ENCODE measurements at places on chromosomes 12 and 14. TPM values are rescaled to one million over a fixed set of nuclear protein-coding genes. Genes with fewer than 3 reads are reported as not detected.

Gene COCH
- total RNA-seq, result 5.8 TPM

Gene CEBPE
- not detected for total RNA-seq

Gene GNB3
- total RNA-seq, result 6.7 TPM

Gene GYS2
- total RNA-seq, result 0.26 TPM

Gene KRT72
- total RNA-seq, result not detected

Gene KERA
- not detected for total RNA-seq

Gene NGDN
- total RNA-seq, result 40.3 TPM

Gene MAP1LC3B2
- total RNA-seq, result 4.5 TPM

Gene NKX2-1
- not detected for total RNA-seq

Gene LRRC43
- 7.7 TPM for total RNA-seq

Gene RDH5
- total RNA-seq, result 8.1 TPM

Gene TRHDE
- 65.1 TPM for total RNA-seq

Gene ENDOU
- total RNA-seq, result 1.5 TPM

Gene LIN52
- total RNA-seq, result 16.6 TPM

Gene A2ML1
- 9.6 TPM for total RNA-seq

Gene GRIP1
- 36.5 TPM for total RNA-seq

Gene TC2N
- 8.2 TPM for total RNA-seq

Gene LGMN
- total RNA-seq, result 51.3 TPM

Gene FSCB
- total RNA-seq, result not detected

Gene ERH
- total RNA-seq, result 159 TPM

Gene ERBB3
- total RNA-seq, result 45.3 TPM

Gene FLVCR2
- total RNA-seq, result 10.0 TPM

Gene MGP
- total RNA-seq, result 5.7 TPM

Gene SLIRP
- 104 TPM for total RNA-seq

Gene C12orf43
- total RNA-seq, result 36.5 TPM

Gene GPR65
- total RNA-seq, result 0.59 TPM

Gene MGST1
- 50.2 TPM for total RNA-seq

Gene IL23A
- total RNA-seq, result not detected

Gene LBHD2
- 0.68 TPM for total RNA-seq

Gene CD9
- total RNA-seq, result 196 TPM
